GM23248 (cell line): ENCODE measurements at places on chromosomes 6 and 20.

DNA sequence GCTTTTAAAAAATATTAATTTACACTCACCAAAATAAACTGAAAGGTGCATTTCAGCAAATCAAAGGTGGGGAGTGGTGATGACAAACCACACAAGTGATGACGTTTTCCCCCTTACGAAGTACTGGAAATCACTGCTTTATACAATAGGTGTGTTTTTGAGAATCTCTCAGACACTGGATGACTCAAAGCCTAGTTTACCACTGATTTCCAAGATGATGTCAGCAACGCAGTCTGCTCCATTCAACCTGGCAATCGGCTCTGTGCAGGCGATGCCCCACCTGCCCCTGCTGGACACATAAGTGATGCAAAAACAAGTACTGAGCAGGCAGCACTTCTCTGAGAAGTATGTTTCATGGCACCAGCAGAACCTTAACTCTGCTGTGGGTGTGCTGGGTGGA, 114.4 kb downstream of the SOD2 start:
- no peak for DNase-seq

DNA sequence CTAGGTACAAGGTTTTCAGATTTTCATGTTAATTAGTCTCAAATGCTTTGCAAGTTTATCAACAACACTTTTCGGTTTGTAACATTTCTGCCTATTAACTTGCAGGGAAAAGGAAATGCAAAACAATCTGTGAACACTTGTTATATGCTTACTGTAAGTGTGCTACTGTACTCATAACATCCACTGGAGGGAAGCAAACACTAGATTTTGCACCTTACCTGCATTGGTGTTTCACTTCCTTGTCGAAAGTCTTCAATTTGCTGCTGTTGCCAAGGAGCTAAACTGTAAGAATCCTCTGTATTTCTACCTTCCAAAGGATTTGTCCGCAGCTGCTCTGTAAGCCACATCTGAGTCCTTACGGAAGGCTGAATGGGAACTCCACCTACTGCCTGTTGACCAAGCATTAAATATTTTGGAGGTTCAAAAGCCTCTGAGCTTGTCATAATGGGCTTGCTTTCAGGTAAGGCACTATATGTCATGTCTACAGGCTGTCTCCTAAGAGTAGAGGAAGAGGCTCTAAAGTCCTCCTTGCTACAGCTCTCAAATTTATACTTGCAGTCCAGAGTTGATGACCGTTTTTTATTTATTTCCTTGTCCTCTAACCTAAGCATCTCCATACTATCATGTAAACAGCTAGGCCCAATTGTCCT, 17.3 kb downstream of the PLN start:
- no peak for DNase-seq

DNA sequence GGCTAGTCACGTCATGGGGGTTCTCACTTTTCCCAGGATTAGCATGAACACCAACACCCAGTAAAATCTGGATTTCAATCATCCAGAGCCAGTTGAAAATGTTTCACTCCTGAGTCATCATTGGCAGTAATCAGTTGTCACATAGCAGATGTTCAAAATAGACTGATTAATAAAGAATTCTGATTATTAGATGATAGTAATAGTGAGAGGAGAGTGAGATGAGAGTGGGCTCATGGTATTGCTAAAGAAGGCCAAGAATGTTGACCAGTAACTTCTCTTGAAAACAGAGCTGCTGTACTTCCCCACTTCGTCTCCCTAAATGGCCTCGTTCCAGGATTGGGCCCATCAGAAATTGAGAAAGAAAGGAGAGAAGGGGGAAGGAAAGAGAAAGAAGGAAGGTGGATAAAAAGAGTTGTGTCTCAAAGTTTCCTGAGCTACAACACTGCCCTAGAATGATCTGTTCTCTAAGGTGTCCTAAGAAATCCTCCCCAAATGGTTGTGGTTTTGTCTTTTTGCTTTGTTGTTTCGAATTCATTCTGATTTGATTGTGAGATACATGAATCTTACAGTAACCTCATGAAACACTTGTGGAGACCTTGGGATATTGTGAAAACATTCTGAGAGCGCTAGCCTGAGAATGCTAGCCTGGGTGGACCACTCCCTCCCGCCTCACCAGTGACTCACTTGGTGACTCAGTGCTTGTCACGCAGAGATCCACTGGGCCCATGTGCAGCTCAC, 502.2 kb upstream of the JARID2 start:
- peak; percentile 99 for DNase-seq

DNA sequence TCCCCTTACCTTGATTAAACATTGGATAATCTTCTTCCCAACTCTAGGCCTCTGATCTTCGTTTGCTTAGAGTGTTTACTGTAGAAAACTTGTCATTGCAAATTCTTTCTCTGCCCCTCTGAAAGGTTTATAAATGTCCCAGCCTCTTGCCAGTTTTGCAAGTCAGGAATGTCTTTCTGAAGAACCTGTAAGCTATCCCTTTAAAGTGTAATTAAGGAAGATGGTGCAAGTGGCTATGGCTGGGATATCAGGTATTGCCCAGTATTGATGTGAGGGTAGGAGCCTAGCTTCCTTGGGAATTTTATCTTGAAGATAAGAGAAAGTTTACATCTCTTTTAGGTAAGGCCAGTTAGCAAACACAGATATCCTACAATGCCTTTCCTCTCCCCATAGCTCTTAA, 211.0 kb upstream of the RIMS1 start:
- no peak for DNase-seq

- DNase-seq, result no peak
Observed at GRCh38 chr20:44768854-44769480, 23.3 kb downstream of the KCNK15 start.
